ENCODE measurements at places on chromosomes 1 and 21.

- DNase-seq = peak; percentile 97
Measured at GRCh38 chr21:45555557-45556301, 13.5 kb upstream of the SLC19A1 start.

GRCh38 chr1:84073266-84073665 is 70.8 kb upstream of the PRKACB start:
- no peak for DNase-seq

DNA sequence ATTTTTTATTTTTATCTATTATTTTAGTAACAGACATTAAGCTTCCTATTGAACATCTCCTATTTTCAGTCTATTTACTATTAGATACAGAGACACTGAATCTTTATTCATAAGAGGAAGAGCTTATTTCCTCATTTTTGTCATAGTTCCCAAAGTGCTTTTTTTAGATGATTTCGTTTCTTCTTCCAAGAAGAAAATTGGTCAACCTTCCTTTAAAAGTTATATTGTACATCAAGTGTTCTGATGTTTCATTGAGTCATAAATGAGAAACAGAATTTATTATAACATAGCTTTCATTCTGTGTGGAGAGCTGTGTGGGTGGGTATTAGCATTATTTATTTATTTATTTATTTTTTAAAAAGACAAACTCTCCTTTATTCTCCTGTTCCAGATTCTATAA is 50.6 kb upstream of the BACH1 start:
- DNase-seq = no peak

GRCh38 chr1:205986292-205986691 is 16.9 kb downstream of the RAB7B start:
- DNase-seq = no peak

DNA sequence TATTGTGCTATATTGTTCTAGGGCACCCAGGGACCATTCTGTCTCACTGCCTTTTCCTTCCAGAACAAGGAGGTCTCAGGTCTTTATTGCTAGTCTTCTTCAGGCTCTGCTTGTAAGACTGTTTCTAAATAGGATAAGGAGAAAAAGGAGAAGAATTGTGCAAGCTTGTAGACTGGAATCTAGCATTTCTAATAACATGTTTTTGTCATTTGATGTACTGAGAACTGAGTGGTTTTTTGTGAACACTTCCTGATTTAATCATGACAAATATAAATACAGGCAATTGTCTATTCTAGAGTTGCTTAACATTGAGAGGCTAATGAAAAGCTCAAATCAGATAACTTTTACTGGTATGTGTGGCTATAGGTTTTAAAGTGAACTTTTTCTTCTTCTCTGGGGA is 77.6 kb downstream of the CLIC4 start:
- DNase-seq = no peak

GRCh38 chr1:111220302-111220890 is 7.1 kb upstream of the CHI3L2 start:
- no peak for DNase-seq

DNA sequence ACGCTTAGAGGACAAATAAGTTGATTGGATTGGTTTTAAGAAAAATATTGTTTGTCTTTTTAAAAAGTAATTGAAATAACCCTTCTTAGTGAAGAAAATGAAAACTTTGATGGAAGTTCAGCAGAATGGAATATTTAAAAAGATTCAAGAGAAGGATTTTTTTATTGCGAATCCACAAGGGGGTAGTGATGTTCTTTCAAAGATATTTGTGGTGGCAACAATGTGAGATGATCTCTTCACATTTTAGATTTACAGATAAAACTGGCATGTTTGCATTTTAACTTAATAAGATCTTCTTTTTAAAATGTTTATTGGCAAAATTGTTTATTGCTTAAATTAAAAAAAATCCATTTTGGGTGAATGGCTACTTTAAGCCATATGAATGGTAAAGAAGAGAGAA is 8.9 kb downstream of the CAMTA1 start:
- no peak for DNase-seq

GRCh38 chr1:27102707-27103468 is 52.0 kb downstream of the SLC9A1 start:
- DNase-seq = peak; percentile 91

- no peak for DNase-seq
Measured at GRCh38 chr1:153030895-153031294, at the start of gene SPRR1B. SPRR1B (plus strand) TSS chr1:153031203; CDS start chr1:153032346, 1,143 bp downstream.

DNA sequence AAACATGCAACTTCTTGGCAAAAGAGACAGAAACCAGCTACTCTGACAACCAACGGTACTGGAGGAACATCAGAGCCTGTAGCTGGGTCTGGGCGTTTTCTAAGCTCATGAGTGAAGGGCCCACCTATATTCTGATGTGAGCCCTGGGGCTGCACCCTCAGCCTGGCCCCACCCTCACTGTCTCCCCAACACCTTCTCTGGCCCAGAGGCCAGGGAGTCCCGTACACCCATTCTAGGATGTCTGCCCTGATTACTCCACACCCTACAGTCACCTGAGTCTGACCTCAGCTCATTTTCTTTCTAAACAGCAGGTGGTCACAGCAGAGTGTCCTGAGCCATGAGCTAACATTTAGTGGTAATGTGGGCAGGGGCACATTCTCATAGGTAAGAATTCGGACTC is 439.2 kb downstream of the MATN1 start:
- no peak for DNase-seq

All from ELF-1 (cell line).